ENCODE measurements at places on chromosomes 5 and 9.

GRCh38 chr9:30075451-30076199 is 2308.8 kb upstream of the ACO1 start:
- no peak for DNase-seq

DNA sequence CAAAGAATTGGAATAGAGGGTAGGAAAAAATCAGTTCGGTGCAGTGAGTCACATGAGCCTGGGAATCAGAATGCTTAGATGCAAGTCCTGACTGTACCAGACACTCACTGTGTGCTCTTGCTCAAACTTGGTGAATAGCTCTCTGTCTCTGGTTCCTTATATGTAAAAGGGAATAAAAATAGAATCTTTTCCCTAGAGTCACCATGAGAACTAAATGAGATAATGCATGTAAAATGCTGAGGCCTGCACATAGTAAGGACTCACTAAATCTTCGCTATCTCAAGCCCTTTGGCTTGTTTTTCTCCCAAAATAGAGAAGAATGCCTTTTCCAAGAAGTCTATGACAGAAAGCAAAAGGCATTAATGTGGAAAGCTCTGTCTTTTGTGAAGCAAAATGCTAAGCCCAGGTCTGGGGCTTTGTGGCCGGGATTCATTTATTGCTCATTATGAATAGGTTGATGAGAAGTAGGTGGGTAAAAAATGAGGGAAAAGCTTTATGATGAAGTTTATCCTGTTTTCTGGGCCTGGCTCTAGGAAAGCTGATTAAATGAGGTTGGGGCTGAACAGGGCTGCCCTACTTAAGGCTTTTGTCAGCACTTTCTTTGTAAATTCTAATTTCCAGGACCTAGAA is 483.3 kb downstream of the DMAC1 start:
- DNase-seq: no peak

GRCh38 chr5:178120607-178121357 is 7.5 kb downstream of the N4BP3 start:
- peak; percentile 38 for DNase-seq

GRCh38 chr9:84304166-84304565 is 36.4 kb downstream of the SLC28A3 start:
- DNase-seq: no peak

- no peak for DNase-seq
These were observed 96.6 kb downstream of the DPYSL3 start for GRCh38 chr5:147413266-147413665.

DNA sequence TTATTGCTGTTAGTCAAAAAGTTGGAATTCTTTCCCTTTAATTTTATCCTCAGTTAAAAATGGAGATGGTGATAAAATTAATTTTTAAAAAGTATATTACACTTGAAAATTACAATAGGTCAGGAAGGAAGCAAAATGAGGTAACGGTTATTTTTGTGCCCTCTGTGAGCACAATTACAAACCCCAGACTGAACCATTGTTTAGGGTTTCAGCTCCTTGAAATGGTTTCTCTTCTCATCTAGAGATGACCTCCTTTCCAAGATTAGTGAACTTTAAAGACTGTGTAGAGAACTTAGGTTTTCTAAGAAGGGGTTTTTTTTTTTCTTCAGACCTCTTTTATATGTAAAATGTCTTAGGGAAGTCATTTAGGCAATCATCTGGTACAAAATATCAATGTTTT is 126.2 kb upstream of the CHD1 start:
- no peak for DNase-seq

DNA sequence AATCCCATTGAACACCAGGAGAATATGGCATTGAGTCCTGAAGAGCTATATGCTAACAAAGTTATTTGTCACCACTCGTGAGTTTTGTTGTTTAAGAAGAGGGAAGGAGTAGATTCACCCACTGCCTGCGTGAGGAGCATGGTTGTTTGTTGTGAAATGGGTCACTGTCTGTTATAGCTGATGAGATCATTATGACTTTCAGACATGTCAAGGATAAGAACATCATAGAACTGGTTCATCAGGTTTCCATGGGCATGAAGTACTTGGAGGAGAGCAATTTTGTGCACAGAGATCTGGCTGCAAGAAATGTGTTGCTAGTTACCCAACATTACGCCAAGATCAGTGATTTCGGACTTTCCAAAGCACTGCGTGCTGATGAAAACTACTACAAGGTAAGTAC is 76.9 kb downstream of the SYK start:
- DNase-seq: no peak
